Small intestine (tissue), 16 donors: ENCODE measurements at places on chromosomes 6 and 20. TPM values are rescaled to one million over a fixed set of nuclear protein-coding genes. Genes with fewer than 3 reads are reported as not detected.

Gene TPD52L1
- 179 TPM for polyA plus RNA-seq

Gene EPB41L1
- 14.2 TPM for polyA plus RNA-seq

- no peaks in the 10 kb centered on the region for H3K4me1 ChIP-seq
- no peak overlapping the region for H3K27ac ChIP-seq
- no peak overlapping the region for H3K4me3 ChIP-seq
- H3K27me3 ChIP-seq = no peaks in the 10 kb centered on the region
- no peaks in the 10 kb centered on the region for H3K36me3 ChIP-seq
Observed at GRCh38 chr6:5659467-5659866, 347.3 kb downstream of the NRN1 start.

DNA sequence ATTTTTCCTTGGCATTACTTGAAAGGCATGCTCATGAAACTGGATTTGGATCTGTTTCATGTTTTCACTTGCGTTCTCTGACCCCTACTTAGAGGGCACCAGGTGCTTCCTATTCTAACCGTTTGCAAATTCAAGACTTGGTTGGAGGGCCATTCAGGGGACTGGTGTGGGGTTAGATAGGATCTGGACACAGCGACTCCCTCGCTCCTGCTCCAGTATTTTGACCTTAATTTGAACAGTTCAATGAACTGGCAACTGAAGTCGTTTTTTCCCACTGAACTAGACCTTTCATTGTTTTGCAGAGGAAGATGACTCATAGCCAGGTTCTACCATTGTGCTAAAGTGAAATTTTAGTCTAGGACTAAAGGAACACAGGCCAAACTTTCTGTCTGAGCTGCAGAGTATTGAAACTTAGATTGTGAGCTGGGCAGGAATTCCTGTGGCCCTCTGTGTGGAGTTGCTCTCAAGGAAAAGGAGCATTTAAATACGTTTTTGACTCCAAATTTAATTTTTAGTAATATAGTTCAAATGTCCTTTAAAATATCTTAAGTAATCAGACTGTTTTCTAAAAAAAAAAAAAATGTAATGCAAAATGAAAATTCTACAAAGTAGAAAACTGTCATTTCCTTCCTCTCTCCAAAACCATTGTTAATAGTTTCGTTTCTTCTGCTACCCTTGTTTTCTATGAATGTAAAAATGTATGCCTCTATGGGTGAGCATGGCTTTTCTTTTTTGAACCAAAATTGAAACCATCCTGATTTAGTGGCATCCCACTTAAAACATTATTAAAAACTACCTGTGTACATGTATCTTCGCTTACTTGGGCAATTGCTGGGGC lies 64.8 kb downstream of the UTRN start:
- no peaks in the 10 kb centered on the region for H3K27me3 ChIP-seq
- DNase-seq = no peak
- no peaks in the 10 kb centered on the region for H3K36me3 ChIP-seq
- peak overlapping the region; percentile 23 for H3K27ac ChIP-seq
- no peak overlapping the region for H3K4me3 ChIP-seq

GRCh38 chr20:56762401-56762800 lies 133.3 kb downstream of the TFAP2C start:
- no peak for DNase-seq
- no peak overlapping the region for H3K4me3 ChIP-seq
- H3K27me3 ChIP-seq = no peaks in the 10 kb centered on the region
- H3K27ac ChIP-seq = no peak overlapping the region

Gene NRN1
- polyA plus RNA-seq = 2.0 TPM

Gene LPIN3
- polyA plus RNA-seq = 47.7 TPM

Gene ECT2L
- polyA plus RNA-seq = 0.16 TPM

GRCh38 chr20:37711001-37711400 lies 17.2 kb downstream of the CTNNBL1 start:
- H3K27me3 ChIP-seq = no peaks in the 10 kb centered on the region
- H3K4me1 ChIP-seq = peaks cover 22% of the 10 kb centered on the region
- peak; percentile 89 for DNase-seq
- H3K4me3 ChIP-seq = no peak overlapping the region
- peak overlapping the region; percentile 52 for H3K27ac ChIP-seq

Gene C20orf202
- polyA plus RNA-seq = 0.81 TPM

Gene CALHM4
- not detected for polyA plus RNA-seq

Gene IL17F
- not detected for polyA plus RNA-seq
